ENCODE measurements at places on chromosomes 12 and 14.

DNA sequence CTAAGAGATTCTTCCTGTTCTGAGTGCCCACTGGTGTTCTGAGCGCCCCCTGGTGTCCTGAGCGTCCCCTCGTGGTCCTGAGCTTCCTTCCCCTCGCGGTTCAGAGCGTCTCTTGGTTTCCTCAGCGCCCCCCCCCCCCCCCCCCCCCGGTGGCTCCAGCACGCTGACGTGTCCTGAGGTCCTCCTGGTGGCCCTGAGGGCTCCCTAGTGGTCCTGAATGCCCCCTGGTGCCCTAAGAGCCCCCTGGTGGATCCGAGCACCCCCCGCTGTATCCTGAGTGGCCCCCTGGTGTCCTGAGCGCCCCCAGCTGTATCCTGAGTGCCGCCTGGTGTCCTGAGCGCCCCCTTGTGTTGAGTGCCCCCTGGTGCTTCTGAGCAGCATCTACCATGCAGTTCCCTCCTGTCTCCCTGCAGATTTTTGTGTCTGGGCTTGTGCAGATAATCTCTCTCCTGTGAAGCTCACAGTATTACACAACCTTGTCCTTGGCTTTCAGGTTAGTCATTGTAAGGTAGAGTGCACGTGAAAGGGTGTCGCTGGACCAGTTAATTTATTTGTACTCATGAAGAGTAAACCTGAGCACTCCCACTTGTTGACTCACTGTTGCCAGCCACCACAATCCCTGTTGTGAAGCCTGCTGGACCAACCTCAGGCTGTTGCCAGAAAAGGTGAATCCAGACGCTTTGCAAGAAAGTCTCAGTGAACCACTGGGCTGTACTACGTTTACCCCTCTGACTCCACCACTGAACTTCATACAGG, 1168.4 kb downstream of the TMEM121 start:
- DNase-seq = no peak

GRCh38 chr12:75960086-75960910, 71.3 kb downstream of the PHLDA1 start:
- DNase-seq = no peak

DNA sequence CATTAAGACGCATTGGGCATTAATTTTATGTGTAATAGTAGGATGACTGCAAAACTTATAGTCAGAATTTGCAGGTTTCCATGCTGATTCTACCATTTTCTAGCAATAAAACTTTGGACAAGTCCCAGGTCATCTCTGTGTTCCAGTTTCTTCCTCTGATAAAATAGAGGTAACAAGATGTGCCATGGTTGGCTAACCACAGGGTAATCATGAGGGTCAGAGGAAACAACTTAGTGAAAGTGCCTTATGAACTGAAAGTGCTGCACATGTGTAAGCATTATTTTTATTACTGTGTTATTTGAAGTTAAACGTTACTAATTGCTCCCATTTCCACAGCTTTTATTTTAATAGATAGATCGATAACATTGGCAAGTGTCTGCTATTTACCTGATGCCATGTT, 21.1 kb downstream of the SMCO2 start:
- DNase-seq = no peak

DNA sequence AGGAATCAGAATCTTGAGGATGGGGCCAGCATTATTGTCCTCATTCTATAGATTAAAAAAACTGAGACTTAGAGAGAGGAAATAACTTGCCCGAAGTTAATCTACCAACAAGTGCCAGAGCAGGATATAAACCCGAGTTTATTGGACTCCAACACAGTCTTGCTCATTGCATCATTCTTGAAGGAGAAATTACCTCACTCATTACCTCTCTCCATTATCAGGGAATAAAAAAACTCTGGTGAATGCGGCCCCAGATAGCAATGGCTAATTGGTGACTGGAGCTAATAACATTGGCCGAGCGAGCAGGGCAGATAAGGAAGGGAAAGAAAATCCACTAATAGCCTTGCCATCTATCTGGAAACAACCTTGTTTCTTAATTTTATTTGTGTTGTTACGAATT, 24.7 kb upstream of the TMED10 start:
- DNase-seq = no peak

DNA sequence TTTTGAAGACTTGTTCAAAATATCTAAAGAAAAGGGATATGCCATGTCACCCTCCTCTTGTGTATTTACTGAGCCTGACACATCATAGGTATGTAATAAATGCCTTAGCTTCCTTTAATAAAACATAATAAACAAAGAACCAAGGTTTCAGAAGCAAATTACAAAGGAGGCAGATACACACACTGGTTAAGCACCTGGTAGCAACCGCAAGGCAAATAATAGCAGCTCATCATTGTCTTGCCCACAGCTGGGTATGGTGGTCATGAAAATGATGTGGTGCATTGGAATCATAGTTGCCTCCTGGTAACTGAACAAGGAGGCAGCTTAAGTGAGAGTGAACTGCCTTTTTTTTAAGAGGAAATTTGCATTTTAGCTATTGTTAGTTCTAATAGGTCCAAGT, 39.0 kb downstream of the PAX9 start:
- no peak for DNase-seq

DNA sequence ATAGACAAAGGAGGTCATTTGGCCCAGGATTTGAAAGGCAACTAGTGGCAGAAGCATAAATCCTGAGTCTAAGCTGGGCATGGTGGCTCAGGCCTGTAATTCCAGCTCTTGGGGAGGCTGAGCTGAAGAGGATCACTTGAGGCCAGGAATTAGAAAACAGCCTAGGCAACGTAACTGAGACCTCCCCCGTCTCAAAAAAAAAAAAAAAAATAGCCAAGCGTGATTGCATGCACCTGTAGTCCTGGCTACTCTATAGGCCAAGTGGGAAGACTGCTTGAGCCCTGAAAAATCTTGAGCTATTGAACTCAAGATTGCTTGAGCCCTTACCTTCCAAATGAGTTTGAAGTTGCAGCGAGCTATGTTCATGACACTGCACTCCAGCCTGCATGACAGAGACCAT, 7.8 kb downstream of the GON7 start:
- no peak for DNase-seq

- DNase-seq = no peak
Observed at GRCh38 chr12:64102339-64102738, 119.8 kb downstream of the KICS2 start.

DNA sequence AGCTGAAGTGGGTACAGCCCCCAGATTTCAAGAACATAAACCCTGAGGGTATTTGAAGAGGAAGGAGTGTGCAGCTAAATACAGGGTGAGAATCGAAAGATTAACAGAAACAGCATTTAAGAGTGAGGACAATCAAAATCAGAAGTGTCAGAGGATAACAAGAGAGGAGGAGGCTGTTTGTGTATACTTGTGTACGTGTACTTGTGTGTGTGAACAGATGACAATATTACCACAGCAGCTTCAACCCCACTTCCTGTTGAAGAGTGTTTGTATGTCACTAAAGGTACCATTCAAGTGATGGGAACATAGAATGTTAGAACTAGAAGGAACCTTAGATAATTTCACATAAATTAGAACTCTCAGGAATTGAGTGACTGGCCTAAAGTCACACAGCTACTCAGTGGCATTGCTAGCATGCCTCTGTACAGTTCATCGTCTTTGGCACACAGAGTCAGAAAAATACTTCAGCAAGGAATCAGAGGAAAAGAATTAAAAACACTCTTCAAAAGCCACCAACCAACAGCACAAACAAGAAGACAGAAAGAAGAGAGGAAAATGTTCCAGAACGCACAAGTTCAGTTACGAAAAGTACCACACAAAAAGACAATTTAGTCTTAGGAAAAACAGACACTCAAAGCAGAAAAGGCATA, 164.3 kb upstream of the BCL2L14 start:
- no peak for DNase-seq

- DNase-seq = no peak
Observed at GRCh38 chr12:6279631-6280030, 30.9 kb upstream of the PLEKHG6 start.

DNA sequence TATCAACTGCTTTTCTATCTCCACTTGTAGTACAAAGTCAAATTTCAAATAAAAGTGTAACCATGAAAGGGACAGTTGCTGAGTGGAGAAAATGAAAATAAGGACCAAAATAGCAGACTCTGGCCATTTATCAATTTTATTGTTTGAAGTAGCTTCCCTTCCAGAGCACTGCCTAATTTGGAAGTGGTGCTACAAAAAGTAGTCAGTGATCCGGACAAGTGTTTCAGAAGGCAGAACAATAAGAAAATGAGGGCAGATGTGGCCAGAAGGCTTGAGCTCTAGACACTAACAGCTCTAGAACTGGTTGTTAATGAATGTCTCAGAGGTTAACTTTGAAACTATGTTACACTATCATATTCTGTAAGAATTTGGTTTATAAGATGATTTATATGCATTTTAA, 48.9 kb downstream of the ABCC9 start:
- no peak for DNase-seq

GRCh38 chr12:19945559-19946435, 422.5 kb upstream of the PDE3A start:
- no peak for DNase-seq

DNA sequence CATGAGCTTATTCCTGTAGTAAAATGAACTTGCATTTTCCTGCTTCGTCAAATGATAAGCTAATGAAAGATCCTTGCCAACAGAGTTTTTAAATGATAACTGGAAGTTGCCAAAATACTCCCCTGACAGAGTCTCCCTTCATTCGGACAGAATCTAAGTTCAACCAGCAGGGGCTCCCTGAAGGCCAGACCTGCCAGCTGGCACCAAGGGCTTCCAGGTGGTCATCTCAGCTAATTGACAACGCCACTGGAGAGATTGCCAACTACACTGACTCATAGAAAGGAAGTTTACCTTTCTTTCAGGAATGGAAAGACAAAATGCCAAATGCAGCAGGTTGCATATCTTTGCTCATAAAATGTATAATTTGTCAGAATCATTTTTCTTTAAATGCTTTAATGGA, 462.8 kb downstream of the GXYLT1 start:
- DNase-seq = no peak

- DNase-seq = no peak
Observed at GRCh38 chr12:111030800-111031199, 110.4 kb upstream of the MYL2 start.

- DNase-seq = no peak
Observed at GRCh38 chr12:128995619-128996018, 142.3 kb downstream of the GLT1D1 start.

GRCh38 chr12:92561543-92561899, 141.3 kb upstream of the PLEKHG7 start:
- DNase-seq = no peak

- DNase-seq = no peak
Observed at GRCh38 chr12:81257947-81258551, 180.2 kb downstream of the ACSS3 start.

DNA sequence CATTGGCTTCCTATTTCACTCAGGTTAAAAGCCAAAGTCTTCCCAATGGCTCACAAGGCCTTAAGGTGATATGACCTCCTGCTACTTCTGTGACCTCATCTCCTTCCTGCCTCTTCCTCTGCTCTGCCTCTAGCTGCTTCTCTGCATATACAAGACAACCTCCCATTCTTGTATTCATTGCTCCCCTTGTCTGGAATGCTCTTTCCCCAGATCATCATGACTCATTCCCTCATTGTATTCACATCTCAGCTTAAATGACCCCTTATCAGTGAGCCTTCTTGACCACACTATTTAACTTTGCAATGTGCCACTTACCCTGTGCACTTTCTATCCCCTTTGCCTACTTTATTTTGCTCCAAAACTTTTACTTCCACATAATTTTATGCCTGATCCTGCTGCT, 90.2 kb downstream of the PPP1R12A start:
- no peak for DNase-seq

DNA sequence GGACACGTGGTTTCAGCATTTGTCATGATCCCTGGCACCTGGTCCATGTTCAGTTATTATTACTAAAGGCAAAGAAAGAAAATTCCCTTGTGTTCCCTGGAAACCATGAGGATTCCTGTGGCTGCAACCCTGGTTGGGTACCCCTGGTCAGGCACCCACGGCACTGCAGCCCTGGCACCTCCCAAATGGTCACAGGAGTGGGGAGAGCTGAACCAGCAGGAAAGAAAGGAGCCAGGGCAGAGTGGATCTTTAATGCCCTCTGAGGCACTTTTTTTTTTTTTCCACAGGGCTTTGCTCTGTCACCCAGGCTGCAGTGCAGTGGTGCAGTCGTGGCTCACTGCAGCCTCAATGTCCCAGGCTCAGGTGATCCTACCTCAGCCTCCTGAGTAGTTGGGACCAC, 17.5 kb downstream of the CINP start:
- no peak for DNase-seq

GRCh38 chr14:61331992-61332657, 10.7 kb downstream of the PRKCH start:
- no peak for DNase-seq

DNA sequence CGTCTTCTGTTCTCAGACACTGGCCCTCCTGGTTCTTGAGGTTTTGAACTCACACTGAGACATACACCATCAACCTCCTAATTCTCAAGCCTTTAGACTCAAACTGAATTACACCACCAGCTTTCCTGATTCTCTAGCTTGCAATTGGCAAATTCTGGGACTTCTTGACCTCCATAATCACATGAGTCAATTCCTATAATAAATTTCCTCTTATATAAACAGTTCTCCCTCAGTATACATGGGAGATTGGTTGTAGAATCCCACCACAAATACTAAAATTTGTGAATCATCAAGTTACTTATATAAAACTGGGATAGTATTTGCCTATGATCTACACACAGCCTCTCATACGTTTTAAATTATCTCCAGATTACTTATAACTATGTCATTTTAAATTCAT, 162.2 kb downstream of the DIO2 start:
- no peak for DNase-seq

DNA sequence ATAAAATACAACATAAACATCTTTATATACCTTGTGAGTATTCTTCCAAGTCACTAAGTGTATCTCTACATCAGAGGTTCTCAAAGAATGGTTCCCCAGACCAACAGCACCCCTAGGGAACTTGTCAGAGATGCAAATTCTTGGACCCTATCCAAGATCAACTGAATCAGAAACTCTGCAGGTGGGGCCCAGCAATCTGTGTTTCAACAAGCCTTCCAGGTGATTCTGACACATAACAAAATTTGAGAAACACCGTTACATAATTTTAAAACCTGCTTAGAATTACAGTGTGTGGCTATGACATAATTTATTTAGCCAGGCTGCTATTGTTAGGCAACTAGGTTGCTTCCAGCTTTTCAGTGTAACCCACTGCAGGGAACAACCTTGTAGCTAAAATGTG, 49.8 kb downstream of the NTN4 start:
- no peak for DNase-seq

- DNase-seq = no peak
Observed at GRCh38 chr14:24280797-24281460, 9.5 kb upstream of the RABGGTA start.

DNA sequence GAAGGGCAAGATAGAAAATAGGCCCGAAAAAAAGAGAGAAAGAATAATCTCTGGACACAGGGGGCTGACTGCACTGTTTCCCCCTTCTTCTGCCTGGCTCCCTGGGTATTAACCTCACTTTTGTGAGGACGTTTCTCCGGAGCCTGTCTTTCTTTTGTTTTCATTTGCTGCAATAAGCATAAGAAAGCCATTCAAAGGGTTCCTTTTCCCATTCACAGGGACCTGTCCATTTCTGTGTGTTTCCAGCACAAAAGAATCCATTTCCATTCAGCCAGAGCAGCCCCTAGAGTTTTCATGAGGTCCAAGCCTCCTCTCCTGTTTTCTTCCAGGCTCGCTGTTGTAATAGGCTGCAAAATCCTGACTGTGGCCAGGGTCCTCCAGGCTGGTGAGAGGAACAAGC, 16.8 kb downstream of the PLXNC1 start:
- no peak for DNase-seq
